Stimulated activated CD4-positive, alpha-beta T cell treated with anti-CD3 and anti-CD28 coated beads, Interleukin-4, amount 100 ng/mL, for 4 hours (primary cell): ENCODE measurements at places on chromosomes 1 and 21.
A peak's percentile ranks its signal among the peaks of the same experiment; 100 is the strongest.

GRCh38 chr1:204216236-204216635 is 2.4 kb upstream of the GOLT1A start:
- no peak for DNase-seq

GRCh38 chr1:10635992-10636391 is 160.5 kb downstream of the CASZ1 start:
- no peak for DNase-seq

DNA sequence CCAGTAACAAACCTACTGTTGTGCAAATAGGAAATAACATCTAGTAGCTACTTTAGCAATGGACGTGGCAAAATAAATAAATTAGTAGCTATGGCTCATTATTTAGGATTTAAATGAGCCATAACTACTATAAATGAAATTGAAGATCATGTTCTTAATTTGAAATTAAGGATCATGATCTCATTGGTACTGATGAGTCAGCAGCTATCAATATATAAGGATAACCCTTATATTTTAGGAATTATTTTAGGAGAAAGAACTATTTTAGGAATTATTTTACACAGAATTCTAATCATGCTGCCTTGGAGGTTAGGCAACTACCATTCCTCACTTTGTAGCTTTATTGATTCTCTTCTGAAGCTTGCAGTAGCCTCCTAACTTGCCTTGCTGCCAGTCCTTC is 24.0 kb downstream of the DR1 start:
- DNase-seq = no peak

GRCh38 chr1:226607268-226607660 is 58.7 kb downstream of the STUM start:
- no peak for DNase-seq

GRCh38 chr1:49013079-49013478 is 236.4 kb upstream of the BEND5 start:
- DNase-seq = no peak

- DNase-seq = no peak
Observed at GRCh38 chr1:197269053-197269452, 1.0 kb downstream of the CRB1 start.

DNA sequence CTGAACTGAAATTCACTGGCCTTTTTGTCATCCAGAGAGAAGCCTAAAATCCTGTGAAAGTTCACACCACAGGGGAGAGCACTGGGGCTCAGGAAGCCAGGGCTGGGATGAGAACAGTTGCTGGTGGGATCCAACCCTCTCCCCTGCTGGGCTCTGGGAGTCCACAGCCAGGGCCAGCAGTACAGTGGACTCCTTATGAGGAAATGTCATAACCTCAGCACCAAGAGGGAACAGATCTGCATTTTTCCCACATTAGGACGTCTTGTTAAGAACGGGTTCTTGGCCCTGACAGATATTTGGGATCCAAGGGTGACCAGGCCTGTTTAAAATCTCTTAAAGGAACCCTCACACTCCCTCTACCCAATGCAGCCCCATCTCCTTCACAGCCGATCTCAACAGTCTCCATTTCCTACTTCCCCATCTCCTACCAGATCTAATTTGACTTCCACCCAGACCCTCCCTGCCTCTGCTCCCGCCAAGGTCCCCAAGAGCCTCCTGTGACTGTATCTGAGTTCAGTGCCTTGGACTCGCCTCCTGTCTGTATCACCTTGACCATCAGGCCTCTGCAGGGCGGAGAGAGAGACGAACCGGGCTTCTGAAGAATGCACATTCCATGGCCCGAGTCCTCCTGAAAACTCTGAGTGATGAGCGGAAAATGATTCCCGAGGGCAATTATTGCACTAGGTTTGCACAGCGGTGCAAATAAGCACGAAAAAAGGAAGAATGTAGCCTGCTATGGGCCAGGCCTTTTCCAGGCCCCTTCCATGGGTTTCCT is 159.9 kb downstream of the TRABD2B start:
- no peak for DNase-seq

GRCh38 chr1:171351961-171352360 is 38.0 kb downstream of the FMO4 start:
- no peak for DNase-seq

- DNase-seq = no peak
Observed at GRCh38 chr1:208165659-208166058, 78.5 kb downstream of the PLXNA2 start.

GRCh38 chr1:199041173-199041914 is 402.5 kb downstream of the PTPRC start:
- DNase-seq = no peak

DNA sequence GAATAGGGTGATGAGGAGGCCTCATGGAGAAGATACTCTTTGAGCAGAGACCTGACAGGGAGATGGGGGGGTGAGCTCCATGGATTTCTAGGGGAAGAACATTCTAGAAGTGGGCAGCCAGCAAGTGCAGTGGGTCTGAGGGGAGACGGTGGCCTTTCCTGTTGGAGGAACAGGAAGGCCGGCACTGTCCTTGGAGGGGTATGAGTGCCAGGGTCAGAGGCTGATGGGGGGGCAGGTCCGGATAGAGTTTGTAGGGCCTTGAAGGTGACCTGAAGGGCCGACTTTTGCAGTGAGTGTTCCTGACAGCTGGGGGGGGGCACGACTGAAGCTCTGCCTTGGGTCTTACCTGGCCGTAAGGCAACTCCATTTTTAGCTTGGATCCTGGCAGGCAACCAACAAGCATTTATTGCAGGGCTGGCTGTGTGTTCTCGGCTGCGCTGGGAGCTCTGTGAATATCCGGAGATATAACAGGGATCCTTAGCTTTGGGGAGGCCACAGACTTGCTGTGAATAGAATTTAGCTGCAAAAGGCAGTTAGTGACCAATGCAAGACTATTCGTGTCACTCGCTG is 130.6 kb downstream of the MRPS6 start:
- no peak for DNase-seq

DNA sequence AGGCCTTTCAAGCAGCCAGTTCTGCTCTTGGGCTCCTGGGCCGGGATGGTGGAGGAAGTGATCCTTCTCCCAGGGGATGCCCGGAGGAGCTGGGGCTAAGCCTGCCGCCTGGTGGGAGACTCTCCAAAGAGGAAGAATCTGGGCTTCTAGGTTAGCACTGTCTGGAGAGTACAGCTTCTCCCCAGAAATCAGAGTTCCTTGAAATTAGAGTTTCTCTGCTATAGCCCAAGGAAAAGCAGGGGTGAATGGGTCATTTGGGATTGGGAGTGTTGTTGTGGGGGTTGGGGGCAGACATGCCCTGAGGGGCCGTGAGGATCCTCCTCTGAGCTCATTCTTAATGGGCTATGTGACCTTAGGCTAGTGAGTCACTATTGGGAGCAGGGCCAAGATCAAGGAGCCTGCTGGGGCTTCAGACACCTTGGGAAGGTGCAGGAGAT is 6.5 kb downstream of the LGR6 start:
- no peak for DNase-seq

DNA sequence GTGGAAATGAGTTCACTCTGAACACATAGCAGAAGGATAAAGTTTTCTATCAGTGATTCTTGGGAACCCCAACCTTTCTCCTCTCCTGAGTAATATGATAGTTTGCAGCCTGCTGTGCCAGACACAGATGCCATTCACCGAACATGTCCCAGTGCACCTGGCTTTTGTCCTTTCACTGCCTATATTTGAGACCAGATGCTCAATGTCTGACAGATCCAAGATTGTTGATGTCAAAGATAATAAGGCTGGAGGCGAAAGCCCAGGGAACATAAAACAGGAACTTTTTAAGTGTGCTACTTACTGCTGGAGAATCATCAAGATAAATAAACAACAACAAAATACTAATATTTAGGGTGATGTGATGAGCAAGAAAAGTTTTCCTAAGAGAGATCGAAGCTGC is 139.3 kb downstream of the TIAM1 start:
- DNase-seq = no peak

- no peak for DNase-seq
Observed at GRCh38 chr21:38979271-38980121, 173.8 kb downstream of the ETS2 start.

DNA sequence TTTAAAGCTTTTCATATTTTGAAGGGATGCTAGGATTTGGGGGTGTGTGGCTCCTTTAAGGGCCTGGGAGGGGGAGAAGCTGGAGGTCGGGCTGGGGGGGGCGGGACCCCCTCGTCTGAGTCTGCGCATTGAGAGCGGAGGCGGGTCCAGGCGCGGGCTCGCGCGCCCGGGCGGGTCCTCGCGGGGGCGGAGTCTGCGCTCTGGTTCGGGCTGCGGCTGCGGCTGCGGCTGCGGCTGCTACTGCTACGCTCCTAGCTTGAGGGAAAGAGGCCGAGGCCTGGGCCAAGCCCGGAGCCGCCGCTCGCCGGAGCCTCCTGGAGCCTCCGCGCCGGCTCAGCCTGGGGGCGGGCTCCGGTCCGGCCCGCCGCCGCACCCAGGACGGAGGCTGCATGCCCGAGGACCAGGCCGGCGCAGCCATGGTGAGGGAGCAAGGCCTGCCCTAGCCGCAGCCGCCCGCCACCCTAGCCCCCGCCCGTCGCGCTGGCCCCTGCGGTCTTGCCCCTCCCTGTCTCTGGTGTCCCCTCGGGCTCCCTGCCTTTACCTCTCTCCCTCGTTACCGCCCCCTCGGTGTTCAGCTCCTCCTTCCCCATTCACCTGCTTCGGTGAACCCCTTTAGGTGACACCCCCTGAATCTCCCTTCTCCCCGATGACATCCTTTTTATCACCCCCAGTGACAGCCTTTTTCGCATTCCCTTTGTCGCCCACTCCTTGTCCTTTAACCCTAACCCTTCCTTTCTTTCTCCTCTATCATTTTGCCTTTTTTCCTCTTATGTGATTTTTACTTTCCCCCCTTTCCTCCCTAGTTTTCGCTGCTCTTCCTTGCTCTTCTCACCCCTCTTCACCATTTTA is at the start of gene ZYG11B:
ZYG11B (plus strand) TSS at position 189 of the 849 bp plus-strand sequence; CDS start at position 390, 201 bp downstream.
- DNase-seq = peak; percentile 84

DNA sequence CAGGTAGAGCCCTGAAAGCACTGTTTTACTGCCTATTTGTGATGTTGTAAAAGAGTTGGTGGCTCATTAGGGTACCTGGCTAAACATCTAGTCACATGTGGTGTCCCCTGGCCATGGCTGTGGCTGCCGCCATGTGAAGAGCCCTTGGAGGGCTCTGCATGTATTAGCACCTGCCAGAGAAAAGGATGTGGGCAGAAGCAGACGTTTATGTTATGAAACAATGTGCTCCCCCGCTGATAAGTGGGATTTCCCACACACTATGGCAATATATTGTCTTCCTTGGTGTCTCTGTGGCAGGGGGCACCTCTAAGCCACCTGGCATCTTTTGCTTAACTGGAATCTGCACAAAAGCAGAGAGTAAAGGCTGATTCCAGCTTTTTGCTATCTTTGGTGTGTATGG is 9.6 kb downstream of the TENT5C start:
- DNase-seq = no peak

GRCh38 chr1:6827079-6827478 is 41.8 kb downstream of the CAMTA1 start:
- no peak for DNase-seq

GRCh38 chr1:8858112-8858668 is 20.3 kb downstream of the ENO1 start:
- no peak for DNase-seq
